ENCODE measurements at places on chromosomes 3 and 15. TPM values are rescaled to one million over a fixed set of nuclear protein-coding genes. Genes with fewer than 3 reads are reported as not detected.

Gene SENP7
- total RNA-seq = 3.5 TPM

Gene APBA2
- 29.7 TPM for total RNA-seq

Gene TICRR
- 6.0 TPM for total RNA-seq

Gene CELSR3
- 0.39 TPM for total RNA-seq

Gene KLHL40
- not detected for total RNA-seq

Gene SPRED1
- total RNA-seq = 7.4 TPM

Gene MNS1
- 1.3 TPM for total RNA-seq
